ENCODE measurements at places on chromosomes 1 and 21.

DNA sequence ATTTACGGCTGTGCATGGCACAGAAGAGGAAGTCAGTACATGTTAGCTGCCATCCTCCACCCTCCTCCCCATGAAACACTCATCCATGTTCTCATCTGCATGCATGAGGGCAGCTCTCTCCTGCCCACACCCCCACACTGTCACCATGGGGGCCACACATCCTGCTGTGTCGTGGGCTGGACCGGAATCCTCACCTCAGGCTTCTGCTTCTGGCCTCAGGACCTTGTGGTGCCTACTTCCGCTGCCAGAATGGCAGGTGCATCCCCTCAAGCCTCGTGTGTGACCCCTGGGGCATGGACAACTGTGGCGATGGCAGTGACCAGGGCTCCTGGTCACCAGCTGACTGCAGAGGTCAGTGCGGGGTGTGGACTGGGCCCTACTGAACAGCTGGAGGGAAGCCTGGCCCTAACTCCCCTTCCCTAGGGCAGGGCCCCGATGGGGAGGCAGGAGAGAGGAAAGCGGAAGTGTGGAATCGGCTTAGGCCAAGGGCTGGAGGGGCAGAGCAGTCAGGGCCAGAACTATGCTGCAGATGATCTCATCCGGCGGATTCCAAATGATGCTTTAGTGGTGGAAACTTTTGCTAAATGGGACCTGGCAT lies 3.8 kb downstream of the LDLRAD2 start:
- no peak for DNase-seq

DNA sequence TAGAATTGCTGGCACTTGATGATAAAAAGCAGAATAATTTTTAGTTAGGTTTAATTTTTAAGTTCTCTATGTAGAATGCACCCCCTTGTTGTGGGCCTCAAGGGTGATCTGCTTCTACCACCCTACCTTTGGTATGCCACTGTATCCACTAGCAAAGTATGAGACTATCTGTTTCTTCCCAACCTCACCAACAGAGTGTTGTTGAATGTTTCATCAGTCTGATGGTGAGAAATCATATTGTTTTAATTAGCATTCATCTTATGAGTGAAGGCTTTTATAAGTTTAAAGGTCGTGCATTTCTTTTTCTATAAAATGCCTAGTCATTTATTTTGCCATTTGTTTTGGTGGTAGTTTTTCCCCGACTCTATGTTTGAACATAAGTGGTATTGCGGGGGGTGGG lies 141.0 kb downstream of the MAGI3 start:
- DNase-seq, result no peak

- no peak for DNase-seq
Observed at GRCh38 chr1:115650961-115651360, 9.2 kb downstream of the VANGL1 start.

- no peak for DNase-seq
Observed at GRCh38 chr1:226638608-226639007, 90.0 kb downstream of the STUM start.

DNA sequence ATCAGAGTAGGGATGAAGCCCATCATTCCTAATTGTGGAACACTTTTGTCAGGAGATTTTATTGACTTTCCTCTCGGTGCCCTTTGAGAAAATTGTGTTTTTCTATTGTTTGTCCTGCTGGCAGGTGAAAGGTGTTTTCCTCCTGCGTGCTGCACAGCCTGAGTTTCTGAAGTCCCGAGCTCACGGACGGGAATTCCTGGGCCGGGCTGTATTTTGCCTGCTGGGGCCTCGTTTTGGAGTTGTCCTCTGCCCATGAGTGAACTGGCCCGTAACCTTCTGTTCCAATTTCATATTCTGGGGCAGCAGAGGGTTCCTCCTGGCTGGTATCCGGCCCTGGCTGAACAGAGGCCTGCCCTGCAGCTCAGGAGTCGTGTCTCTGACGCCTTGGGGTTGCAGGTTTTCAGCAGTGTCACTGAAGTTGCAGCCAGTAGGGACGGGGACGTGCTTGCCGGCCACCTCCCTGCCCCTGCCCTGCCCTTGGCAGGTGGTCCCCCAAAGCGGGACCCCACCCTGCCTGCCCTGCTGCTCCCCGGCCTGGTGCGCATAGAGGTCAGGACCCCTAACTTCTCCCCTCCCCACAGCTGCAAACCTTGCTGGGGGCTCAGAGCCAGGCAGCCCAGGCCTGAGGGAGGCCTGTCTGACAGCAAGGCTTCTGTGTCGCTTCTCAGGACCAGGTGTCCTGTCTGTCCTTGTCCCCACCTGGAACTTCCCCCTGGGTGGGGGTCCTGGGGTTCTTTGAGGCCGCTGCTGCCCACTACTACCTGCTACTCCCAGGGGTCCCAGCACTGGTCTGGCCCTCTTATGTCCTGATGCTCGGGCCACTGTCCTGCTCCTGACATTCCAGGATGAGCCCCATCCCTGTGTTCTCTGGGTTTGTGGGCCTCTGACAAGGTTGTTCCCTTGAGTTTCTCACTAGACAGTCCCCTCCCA lies 49.0 kb downstream of the SLX9 start:
- no peak for DNase-seq

DNA sequence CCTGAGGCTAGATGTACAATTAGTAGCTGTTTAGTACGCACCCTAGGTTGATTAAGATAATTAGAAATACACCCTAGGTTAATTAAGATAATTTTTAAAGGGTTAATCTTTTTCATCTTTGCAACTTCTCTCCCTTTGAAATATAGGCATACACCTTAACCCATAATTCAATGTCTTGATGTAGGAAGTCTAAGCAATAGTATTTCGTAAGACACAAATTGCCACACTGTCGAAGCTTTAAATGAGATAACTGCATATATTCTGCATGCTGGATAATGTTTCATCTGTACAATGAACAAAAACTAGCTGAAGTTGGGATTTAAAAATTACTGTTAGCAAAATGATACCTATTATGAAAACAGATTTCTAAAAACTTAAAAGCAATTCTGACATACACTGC lies 122.9 kb downstream of the EVI5 start:
- DNase-seq, result no peak

DNA sequence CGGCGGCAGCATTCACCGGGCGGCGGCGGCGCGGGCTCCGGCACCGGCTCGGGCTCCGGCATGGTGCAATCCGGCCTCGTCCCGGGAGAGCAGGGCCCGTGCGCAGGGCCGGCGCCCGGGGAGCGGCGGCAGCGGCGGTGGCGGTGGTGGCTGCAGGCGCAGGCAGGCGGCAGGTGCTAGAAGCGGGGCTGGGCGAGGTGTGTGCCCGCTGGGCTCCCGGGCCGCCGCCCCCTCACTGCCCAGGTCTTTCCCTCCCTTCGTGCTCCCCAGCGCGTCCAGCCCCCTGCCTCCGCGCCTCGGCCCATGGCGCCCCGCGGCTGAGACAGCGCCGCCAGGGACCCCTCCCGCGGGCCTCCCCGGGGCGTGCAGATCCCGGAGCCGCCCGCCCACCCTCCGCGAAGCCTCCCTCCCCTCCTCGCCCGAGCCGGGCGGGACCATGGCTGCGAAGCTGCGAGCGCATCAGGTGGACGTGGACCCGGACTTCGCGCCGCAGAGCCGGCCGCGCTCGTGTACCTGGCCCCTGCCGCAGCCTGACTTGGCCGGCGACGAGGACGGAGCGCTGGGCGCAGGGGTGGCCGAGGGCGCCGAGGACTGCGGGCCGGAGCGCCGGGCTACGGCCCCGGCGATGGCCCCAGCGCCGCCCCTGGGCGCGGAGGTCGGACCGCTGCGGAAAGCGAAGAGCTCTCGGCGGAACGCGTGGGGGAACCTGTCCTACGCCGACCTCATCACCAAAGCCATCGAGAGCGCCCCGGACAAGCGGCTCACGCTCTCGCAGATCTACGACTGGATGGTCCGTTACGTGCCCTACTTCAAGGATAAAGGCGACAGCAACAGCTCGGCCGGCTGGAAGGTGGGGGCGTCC lies 492 bp downstream of the FOXO6 start:
- no peak for DNase-seq

- DNase-seq, result no peak
Observed at GRCh38 chr1:164771041-164771618, 212.1 kb downstream of the PBX1 start.

GRCh38 chr1:180053594-180054567 lies 99.3 kb downstream of the CEP350 start:
- DNase-seq, result no peak

DNA sequence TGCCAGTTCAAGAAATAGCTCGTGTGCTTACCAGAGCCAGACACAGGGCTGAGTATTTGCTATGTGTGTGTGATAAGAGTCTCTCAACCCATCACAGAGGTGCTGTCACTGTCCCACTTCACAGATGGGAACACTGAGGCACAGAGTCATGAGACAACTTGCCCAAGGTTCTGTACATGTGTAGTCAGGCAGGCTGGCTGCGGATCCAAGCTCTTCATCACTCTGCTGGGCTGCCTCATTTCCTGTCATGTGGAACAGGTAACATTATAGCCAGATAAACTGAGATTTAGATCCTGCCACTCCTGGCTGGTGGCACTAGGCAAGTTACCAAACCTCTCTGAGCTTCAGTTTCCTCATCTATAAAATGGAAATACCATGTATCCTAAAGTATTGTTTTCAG lies 77.8 kb downstream of the ITPKB start:
- DNase-seq, result no peak
